Hematopoietic multipotent progenitor cell treated with erythropoietin and hydrocortisone succinate and interleukin-3 and kit ligand, for 15 days (in vitro differentiated cells): ENCODE measurements at places on chromosomes 7 and 10.

DNA sequence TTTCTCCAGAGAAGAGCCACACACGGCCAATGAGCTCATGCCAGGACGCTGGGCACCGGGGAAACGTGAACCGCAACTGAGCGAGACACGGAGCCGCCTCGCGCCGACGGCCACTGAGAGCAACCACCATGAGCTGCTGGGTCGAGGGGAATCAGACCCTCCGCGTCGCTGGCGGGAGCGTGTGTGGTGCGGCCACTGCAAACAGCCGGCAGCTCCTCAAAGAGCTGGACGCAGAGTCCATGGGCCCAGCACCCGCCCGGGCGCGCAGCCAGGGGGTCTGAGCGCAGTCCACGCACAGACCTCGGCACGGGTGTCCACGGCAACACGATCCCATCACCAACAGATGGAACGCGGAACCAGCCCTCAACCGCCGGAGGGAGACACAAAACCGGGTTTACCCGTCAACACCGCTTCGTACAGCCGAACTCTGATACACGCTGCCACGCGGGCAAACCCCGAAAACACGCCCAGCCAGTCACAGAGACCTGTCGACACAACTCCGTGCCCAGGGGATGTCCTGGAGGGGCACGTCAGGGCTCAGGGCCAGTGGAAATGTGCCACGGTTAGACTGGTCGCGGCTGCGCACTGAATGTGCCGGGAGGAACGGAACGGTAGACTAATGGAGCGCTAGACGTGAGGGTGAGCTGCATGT, 147.1 kb downstream of the ELFN1 start:
- DNase-seq, result no peak

DNA sequence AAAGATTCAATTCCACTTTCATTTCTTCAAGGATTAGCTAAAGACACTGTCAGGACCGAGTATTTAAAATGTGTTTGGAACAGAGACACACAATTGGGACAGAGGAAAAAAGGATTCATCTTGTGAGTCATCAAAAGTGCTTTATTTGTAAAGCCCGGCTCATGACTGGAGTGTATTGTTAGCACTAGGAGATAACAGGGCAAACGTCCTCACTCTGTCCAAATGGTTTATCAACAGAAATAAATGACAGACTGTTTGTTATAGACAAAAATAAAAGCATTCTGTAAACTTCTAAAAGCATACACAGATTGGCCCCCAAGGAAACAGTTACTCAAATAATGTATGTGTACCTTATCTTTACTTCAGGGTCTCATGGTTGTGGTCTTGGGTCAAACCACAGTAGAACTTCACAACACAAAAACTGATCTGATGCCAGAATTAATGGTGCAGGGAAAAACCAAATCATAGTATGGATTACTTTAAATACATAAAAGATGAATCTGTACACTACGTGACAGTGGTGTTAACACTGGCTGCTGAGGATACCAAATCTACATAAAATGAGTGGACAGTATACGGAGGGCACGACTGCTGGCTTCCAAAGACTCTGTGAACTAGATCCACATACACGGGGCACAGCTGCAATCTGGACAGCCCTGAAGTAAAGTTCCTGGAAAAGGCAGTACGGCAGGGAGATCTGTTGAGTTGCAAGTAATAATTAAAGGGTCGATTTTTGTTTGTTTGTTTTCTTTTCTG, 179.4 kb downstream of the PIP4K2A start:
- DNase-seq, result no peak

- DNase-seq, result no peak
Measured at GRCh38 chr7:14196555-14196954, 207.1 kb upstream of the ETV1 start.

GRCh38 chr10:5047912-5048628, 44.4 kb upstream of the AKR1C2 start:
- DNase-seq, result no peak

- no peak for DNase-seq
Measured at GRCh38 chr7:86949052-86949778, 110.2 kb downstream of the ELAPOR2 start.

DNA sequence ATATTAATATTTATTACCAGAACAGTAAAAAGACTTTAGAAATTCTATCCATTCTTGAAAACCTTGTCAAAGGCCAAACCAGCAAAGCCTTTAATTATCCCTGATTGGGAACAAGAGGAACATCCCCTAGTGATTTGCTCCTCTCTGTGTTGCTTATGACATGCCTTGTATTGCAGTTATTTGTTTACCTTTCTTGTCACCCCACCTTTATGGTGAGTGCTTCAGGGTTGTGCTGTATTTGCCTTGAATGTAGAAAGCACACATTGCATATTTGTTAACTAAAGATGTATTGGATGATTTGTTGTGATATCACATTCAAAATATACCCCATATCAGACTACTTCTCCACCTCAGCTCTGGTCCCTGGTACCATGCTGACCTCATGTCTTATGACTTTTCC, 23.5 kb upstream of the TECTB start:
- DNase-seq, result no peak

- DNase-seq, result no peak
Measured at GRCh38 chr10:72260976-72261783, 12.5 kb upstream of the DDIT4 start.

DNA sequence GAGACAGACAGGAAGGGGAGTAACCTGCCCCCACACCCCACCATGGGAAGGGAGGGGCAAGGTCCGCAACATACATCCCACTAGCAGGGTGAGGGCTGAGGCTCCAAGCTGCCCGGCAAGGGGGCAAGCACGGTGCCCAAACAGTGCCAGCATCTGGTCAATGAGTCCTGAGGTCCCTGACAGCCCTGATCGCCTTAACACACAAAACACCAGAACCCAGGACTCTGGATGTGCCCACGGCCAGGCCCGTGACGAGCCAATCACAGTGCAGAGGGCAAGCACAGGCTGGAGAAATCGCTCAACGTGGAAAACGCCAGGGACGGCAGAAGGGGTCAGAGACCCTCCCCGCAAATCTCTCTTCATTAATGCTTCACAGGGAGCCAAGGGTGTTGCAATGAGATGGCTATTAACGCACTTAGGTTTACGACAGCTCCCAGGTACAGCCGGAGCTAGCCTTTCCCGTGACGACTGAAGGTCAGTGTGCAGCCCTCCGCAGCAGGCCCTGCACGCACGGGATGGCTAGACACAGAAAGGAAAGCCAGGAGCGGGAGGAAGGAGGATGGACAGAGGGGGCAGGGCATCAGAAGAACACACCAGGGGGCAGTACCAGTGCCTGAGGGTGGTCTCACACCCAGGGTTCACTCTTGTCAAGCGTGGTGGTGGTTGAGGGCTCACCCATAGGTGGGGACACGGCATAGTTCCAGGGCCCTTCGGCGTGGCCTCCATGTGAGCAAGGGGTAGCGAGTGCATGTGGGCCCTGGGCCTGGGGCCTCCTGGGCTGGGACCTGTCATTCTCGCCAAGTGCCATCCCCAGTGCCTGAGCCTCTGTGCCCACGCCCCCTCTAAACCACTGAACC, 220.5 kb downstream of the MAD1L1 start:
- DNase-seq, result no peak

DNA sequence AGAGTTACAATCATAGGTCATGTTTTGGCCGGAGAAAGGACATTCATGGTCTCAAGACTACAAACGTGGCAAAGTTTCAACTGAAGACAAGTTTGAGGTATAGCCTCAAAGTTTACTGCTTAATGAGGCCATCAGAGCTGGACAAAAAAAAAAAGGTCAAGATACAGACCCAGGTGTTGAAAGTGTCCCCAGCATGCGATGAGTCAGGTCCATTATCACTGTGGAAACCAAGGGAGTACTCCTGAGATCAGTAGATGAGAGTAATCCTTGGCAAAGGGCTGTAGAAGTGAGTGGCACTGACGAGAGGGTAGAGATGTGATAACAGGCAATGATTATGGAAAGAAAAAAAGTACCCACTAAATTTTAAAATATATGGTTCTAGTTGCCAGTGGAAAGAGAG, 80.1 kb upstream of the LRRN3 start:
- no peak for DNase-seq

- DNase-seq, result no peak
Measured at GRCh38 chr10:75335983-75336382, 65.6 kb downstream of the ZNF503 start.

- no peak for DNase-seq
Measured at GRCh38 chr10:110775020-110775375, 96.7 kb upstream of the PDCD4 start.

DNA sequence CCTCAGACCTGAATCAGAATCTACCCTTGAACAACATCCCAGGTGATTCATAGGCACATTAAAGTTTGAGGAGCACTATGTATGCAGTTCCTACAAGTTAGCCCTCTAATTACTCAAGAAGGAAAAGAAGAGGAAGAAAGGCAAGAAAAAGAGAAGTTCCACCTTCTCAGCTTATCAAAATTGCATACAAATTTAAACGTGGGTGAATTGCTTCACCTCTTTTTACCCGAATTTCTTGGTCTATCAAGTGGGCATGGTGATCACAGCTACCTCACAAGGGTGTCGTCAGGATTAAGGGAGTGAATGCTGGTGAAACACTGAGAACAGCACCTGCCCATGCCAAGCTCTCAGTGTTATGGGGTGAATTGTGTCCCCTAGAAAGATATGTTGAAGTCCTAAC, 43.8 kb upstream of the PAPSS2 start:
- no peak for DNase-seq

DNA sequence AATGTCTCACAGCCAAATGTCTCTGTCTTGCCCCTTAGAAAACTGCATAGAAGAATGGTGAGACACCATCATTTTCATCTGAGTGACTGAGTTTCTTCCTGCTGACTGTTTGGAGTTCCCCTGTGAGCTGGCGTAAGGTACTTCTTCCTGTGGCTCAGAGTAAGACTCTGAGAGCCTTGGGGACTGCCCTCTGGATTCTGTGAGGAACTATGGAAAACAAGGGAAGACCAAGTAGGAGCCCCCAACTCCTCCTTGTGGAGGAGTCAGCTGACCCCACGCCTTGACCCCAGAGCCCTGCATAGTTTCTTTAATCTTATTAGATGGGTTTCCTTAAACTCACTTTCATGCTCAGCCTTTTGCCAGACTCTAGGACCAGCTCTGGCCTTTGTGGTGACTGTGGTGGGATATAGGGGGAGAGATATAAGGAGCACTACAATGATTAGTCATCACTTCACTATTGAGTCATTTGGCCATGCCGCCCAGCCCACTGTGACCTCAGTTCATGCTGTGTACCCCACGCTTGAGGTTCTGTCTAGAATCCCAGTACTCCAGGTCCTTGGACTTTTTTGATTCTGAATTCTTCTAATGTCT, 51.8 kb upstream of the FAM133B start:
- no peak for DNase-seq

DNA sequence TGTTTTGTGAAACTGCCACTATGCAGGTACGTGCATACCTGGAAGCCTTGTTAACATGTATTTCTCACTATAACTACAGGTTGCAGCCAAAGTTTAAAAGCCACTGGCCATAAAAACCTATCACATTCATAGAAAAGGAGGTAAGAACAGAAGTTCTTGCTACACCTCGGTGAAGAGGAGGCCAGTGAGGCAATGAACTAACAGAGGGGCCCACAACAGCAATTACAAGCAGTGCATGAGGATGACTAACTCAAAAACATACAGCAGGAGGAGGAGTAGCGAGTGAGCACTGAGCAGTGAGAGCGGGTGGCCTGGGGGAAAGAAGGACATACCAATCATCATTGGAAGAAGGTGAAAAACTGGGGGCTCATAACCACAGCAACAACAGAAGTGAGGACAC, 51.6 kb downstream of the NUDCD3 start:
- no peak for DNase-seq

DNA sequence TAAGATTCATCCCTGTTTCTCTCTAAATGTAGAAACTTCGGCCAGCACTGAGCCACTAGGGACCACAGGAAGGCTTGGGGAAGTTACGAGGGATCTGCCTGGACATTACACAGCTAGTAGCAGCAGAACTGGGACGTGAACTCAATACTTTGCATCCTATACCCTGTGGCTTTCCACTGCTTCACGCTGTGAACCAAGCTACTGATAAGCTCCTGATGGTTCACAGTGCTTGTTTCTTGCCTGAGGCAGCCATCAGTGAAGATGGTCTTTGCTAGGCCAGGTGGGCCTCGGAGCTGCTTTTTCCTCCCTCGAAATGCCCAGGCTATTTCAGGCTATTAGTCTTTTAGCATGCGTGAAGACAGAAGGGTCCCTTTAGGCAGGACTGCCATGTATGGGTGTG, 132.7 kb downstream of the SH3PXD2A start:
- no peak for DNase-seq

DNA sequence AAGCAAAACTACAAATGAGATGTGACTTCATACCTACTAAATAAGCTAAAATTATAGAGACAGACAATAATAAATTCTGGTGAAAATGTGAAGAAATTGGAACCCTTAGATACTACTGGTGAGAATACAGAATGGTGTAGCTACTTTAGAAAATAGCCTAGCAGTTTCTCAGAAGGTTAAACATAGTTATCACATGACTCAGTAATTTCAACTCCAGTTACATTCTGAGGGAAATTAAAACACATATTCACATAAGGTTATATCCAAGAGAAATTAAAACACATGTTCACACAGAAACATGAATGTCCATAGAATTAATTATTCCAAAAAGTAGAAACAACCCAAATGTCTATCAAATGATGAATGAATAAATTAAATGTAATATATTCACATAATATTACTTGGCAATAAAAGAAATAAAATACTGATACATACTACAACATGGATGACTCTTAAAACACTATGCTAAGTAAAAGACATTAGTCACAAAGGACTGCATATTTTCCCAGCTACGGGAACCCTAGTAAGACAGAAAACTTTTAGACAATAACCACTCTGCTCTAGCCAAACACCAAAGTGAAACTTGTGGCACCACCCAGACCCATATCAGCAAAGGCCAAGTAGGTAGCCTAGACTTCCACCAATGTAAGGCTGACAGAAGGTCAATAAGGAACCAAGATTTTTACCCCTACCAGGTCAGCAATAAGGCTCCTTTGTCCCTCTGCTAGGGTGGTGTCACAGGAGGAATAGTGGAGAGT, 25.1 kb downstream of the SLC25A40 start:
- DNase-seq, result no peak

DNA sequence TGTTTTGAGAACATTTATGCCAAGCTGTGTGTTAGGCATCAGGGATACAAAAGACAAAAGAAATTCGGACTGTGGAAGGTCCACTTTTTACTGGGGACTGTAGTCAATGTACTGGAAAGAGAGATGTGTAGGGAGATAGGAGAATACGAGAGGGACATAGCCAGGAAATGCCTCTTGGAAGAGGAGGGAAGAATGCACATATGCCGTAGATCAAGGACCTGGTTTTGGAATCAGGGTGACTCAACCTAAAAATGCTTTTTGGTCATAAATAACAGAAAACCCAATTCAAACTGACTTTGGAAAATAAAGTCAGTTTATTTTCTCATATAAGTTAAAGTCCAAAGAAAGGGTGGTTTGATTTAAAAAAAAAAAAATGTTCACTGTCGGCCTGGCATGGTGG, 140.3 kb upstream of the TCF7L2 start:
- DNase-seq, result no peak
